ENCODE measurements at places on chromosomes 3 and 15.
A peak's percentile ranks its signal among the peaks of the same experiment; 100 is the strongest.

DNA sequence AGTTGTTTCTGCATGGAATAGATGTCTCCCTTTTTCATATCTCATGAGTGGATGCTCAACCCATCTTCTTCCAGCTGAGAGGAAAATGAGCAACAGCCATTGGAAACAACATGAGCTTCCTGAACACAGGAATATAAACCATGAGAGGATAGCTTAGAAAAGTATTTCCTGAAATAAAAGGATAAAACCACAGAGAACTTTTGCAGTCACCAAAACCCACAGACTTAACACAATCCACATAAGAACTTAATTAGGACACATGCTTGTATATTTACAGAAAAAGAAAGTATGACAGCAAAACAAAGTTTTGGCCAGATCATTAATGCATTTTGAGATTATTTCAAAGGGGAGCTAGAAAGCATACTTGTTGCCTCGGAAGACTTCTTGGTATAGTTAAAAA lies 180.5 kb upstream of the RASGRP1 start:
- no peak for DNase-seq

- DNase-seq = no peak
These were observed 67.8 kb downstream of the ITGA11 start for GRCh38 chr15:68364028-68364659.

DNA sequence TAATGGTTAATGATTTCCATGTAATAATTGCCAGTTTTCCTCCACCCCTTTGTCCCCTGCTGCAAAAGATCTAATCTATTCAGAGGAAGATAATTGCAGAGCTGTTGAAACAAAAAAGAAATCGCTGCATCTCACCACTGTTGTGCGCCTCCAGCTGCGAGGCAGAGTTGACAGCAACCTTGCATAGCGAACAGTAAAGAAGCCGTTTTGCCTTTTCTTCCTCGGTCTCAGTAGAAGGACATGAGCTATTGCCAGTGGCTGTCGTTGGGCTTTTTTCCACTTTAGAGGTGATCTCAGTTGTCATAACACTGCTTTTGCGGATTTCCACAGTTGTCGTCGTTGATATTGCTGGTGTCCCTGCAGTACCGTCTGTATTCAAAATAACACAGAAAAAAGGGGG lies 314.2 kb downstream of the ZNF385D start:
- DNase-seq = no peak

DNA sequence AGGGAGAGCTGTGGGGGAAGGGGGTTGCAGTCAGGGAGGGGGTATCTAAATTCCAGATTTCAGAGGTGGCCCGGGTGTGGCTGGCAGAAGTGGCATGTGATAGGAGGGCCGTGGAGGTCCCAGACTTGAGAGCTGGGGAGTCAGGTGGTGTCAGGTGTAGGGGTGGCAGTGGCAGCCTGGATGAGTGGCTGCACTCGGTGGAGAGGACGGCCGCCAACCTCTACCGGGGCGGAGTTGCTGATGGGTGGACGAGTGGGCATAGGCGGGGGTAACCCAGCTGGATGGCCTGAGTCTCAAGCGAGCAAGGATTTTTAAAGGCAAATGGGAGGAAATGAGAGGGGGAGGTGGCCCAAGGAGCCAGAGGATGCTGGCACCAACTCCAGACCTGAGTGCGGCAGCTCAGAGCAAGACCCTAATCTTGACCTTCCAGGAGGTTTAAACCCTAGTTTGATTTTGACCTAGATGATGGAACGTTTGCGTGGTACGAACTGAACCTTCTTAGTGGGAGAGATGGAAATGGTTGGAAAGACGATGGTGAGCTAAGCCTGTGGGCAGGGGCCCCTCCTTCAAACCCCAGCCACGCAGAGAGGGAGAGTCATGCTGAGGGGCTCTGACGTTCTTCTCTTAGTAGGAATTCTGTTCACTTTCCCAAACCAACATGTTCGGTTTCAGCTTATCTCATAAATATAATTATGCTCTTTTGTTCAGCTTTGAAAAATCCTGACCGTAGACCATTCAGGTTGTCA lies 8.0 kb downstream of the TRAK1 start:
- DNase-seq = no peak

DNA sequence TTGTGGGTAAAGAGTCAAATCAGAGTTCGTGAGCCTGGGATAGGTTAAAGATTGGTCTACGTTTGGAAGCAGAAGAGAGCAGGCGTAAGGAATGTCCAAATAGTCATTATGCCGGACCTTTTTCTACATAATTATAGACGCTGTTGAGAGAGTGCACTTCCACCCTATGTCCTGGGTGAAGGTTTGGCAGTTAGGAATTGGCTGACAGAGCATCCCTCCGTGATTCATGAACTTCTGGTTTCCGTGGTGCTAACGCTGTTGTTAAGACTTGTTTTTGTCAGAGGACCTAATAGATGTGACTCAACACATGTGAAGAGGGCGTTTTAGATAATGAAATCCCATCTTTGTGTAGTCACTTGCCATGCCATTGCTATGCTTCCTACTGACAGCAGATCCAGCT lies 1.1 kb downstream of the EAF1 start:
- peak; percentile 5 for DNase-seq

DNA sequence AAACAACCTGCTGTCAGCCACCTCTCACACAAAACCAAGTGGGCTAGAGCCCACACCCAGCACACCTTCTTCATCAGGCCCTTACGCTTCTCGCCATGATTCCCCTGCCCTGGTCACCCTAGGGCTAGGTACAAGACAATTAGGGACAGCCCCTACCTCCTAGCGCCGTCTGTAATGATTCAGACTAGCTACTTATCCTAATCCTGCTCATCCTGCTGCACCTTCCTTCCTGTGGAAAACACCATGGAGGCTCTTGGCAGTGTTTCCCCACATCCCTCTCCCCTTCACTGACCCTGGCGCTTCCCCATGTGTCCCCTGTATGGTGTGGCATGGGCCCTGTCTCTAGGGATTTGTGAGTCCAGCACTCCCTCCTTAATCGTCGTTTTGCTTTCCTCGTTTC lies 39.6 kb upstream of the ICE2 start:
- DNase-seq = no peak

DNA sequence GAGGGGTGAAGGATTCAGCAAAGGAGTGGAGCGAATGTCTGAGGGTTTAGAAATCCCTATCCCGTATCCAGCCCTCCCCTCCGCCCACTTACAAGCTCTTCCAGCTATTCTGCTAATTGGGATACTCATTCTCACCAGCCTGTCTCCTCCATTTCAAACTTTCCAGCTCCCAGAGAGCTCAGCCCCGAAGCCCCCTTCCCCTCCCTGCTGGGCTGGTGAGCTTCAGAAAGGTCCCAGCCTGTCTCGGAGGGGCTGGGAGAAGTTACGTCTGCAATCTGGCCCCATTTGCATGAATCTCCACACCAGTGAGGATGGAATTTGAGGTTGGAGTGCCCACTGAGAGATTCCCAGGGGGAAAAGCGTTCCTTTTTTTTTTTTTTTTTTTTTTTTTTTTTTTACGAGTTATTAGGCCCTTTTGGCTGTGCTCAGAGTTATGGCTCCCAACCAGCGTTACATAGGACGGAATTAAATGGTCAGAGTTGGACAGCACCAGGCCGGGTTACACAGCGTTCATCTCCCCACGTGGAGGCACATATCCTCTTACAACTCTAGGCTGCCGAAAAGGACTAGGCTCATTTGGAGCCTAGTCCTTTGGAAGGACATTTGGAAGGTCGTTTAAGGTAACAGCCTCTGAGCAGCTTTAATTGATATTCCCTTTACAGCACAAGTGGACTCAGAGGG lies 34.6 kb downstream of the FGD5 start:
- DNase-seq = no peak

GRCh38 chr3:193033226-193033780 lies 115.6 kb upstream of the MB21D2 start:
- no peak for DNase-seq

DNA sequence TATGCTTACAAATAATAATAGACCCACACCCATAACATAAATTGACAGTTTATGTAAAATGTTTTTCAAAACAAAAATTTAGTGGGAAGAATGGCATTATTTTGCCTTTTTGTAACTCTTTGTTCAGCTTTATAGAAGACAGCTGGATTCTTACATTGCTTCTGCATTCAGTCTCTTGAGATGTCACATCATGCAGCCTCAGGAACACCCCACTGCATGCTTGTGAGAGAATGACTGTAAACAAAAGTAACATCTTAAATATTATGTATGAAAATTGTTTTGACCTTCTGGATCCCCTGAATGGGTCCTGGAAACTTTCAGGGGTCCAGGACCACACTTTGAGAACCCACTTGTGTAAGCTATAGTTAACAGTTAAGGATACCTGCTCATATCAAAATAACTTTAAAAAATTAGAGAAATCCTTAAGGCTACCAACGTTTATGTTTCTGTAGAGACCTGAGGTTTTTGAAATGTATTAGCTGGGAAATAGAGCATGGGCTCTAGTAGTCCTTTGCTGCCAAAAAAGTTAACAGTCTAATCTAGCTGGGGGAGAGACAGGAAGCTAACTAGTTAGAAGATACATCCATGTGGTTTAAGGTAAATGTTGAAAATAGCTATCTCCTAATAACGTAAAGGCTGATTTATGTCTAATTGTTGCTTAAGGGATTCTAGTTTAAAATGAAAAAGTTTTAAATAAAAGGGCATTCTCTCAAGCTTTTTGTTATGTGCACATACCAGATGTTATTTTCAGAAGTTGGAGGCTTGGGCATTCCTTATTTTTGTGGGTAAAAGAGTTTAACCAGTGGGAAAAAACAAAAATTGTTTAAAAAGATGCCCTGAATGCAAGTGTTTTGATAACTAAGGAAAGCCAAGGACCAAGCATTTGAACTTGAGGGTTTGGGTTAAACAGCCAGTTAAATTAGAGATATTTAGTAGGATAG lies 3.8 kb downstream of the USP3 start:
- DNase-seq = no peak

DNA sequence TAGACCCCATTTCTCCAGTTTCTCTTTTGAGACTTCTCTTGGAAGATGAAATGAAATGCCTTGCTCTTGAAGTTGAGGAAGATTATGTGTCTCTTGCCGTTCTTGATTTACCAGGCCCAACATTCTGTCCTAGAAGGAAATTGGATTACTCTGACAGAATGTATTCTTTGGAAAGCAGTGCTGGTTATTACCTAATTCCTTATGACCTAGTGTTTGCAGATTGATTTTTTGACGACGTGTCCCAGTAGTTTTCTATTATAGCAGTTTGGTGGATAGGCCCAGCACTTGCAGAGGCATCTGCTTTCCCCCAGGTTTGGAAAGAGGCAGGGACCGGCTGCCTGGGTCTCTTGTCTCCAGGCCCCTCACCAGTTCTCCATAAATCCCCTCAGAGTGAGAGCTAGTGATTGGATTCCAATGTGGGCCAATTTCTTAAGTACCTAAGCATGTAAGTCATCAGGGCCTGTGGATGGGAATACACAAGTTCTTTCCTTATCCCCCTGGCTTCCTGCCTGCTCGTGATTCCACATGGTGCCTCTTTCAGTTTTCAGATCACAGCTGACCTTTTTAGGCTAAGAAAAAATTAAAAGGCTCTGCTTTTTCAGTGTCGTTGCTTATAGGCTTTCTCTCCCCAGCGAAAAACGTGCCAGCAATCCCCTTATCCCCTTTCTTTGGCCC lies 50.2 kb downstream of the EPHB3 start:
- DNase-seq = no peak

DNA sequence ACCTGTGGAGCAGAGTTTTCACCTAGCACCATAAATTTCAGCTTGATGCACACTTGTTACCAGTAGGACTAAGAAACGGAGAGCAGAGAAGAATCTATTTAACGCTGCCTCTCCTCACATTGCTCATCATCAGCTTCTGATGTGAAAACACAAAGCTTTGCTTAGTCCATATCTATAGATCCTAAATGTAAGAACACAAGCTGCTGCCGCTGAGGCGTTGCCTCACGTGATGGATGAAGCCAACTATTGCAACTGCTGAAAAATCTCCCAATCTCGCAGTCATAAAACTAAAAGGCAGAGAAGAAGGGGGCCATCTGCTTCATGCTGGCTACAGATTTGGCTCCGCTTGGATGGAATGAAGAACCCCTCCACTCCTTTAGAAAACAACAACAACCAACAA lies 42.7 kb downstream of the CADPS start:
- DNase-seq = no peak

- no peak for DNase-seq
These were observed 546.8 kb downstream of the GBE1 start for GRCh38 chr3:81214631-81215030.

DNA sequence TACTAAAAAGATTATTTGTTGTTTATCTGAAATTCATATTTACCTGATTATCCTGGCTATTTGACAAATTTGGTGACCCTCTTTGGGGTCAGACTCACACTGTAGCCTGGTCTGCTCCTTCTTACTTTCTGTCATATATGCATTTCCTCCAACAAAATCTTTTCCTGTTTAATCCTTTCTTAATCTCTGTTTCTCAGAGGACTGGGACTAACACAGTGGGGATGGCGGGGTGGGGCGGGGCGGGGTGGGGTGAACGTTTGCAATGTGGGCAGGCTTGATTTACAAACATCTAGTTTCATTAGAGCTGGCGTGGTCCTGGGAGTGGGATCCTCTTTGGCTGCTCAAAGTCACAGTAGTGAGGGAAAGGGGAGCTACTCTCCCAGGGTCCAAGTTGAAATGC lies 35.3 kb upstream of the CDCP1 start:
- DNase-seq = no peak

- DNase-seq = no peak
These were observed 255.7 kb downstream of the CHL1 start for GRCh38 chr3:452221-452620.

DNA sequence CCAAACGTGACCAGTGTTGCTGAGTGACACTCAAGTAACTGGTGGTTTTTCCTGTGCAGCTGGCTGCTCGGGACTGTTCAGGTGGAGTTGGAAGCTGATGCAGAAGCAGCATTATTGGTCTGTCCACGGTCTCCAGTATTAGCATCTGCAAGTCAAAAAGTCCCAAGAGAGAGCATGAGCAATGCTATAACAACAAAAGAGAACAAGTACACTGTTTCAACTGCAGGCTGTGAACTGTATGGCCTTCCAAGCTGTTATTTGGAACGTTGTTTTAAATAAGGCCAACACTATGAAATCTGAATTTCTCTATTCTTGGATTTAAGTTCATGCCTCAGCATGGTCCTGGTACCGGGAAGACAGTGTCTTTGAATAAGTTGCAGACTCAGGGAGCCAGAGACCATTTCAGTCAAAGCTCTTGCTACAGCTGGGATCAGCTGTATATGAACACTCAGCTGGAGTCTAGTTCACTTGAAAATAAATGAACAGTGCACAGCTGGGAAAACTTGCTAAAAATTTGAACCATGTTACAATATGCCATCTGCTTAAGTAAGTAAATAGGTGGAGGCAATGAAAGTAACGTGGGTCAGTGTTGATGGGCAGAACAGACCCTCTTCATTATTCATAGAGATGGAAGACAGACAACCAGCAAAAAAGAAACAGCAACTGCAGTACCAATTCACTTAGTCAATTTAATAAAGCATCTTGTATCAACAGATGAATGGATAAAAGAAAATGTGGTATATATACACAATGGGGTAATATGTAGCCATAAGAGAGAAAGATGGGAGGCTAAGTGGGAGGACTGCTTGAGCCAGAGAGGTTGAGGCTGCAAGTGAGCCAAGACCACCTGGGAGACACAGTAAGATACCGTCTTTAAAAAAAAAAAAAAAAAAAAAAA lies 45.1 kb downstream of the NR1I2 start:
- DNase-seq = no peak

Data from large intestine (tissue), 12 donors.